ENCODE measurements at places on chromosomes 7 and 10.

DNA sequence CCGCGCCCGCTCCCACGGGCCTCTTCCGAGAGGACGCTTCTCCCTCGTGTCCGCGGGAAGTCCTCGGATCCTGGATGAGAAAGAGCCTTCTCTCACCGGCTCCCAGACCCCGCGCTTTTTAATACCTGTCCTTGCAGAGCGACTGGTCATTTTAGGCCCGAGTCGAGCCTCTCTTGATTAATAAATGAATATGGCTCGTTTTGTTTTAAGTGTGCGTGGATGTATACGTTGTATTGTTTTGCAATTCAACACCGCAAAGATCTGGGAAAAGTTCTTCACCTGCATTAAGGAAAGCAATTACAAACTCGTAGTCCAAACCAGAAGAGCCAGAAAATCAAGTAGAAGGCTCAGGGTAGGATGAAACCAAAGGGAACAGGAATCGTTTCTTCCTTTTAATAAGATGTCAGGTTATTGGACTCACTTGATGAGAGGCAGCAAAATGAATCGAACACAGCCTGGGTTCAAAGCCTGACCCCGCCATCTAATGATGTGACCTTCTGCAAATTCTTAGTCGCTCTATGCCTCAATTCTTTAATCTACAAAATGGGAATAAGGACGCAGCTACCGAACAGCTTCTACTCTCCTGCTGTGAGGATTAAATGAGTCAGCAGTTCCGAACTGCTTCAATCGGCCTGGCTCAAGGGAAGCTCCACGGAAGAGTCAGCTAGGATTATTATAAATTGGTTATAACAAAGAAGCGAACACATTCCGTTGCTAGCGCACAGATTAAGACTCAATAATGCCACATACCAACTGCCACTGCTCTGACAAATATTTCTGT is 277.8 kb upstream of the NEBL start:
- peak; percentile 34 for DNase-seq

- DNase-seq = no peak
Observed at GRCh38 chr10:48480397-48481374, 124.2 kb downstream of the ARHGAP22 start.

DNA sequence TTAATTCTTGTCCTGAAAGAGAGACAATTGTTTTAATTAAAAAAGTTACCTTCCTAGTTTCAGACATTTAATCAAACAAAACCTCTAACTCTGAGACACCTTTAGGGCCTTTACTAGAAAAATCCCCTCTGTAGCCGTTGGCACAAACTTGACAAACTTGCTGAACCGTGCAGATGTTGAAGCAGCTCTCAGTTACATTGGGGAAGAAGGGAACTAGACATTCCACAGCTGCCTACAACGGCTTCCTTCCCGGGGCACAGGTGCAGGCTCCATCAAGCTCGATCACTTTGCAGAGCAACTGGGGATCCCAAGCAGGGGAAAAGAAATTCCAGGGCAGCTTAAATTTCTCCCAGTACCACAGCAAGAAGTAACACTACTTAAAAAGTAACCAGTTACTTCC is 141.3 kb downstream of the SKAP2 start:
- peak; percentile 39 for DNase-seq

- DNase-seq = no peak
Observed at GRCh38 chr7:35386816-35387706, 133.2 kb upstream of the TBX20 start.

- DNase-seq = no peak
Observed at GRCh38 chr7:117194445-117194844, 128.4 kb downstream of the WNT2 start.

- DNase-seq = no peak
Observed at GRCh38 chr7:64872351-64873154, 30.5 kb upstream of the ZNF273 start.

DNA sequence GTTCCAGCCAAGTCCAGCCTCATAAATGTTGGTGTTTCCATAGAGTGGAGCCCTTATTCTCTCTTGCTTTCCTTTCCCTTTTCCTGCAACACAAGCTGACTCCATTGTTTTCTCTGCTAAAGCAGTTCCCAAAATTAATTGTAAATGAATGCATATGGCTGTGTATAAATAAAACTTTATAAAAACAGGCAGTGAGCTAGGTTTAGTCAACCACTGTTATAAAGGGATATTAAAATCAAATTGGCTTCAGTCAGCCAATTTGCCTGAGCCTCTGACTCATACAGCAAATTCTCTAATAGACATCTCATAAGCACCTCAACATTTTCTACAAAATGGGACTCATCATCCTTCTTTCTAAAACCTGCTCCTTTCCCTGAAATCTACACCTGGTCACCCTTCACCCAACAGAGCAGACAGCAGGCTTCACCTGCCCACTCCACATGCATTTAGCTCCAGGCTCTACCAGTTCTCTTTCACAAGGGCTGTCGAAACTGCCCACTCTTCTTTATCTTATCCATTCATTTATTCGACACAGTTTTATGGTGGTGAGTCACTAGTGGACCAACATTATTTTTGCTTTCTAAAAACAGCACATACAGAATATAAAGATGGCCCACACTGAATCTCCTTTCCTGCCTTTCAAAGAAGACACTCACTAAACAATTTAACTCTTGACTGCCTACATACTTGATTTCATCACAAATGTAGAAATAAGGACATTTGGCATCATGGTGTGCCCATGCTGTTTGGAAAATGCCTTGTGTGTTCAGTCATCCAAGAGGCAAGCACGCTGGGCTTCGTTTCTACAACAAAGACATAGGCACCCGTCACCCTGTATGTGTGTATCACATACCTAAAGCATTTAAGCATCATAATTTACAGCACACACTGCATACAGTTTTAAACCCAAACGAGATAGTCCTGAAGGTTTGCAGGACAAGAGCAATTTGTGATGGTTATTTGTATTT is 74.6 kb upstream of the C7orf33 start:
- no peak for DNase-seq

GRCh38 chr10:71381611-71382010 is 15.1 kb upstream of the CDH23 start:
- no peak for DNase-seq

DNA sequence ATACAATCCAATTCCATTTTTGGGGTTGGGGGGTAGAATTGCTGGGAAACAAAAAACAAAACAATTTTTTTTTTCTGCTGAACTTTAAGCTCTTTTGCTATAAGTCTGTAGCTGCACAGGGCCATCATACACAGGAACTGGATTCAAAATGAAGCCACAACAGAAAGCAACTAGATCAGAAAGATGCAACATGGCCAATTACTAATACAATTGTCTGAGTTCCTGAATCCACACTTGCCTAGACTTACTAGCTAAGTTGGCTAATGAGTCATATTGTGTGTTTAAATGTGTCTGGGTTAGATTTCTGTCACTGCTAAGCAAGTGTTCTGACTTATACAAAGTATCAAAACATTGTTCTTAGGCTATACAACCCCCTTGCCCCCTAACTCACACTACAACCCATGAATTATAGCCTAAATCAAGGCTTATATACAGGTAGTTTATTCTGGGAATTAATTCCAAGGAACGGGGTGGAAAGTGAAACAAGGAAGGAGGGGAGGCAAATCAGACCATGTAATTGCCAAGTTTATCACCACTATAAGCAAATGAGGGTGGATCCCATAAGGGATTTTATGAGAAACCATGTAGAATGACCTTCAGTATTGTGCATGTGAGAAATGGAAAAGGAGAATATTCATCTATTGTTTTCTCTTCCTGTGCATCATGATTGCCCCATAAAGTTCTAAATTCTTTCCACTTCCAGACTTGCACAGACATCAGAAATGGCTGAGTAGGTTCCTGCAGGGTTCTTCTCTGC is 337.9 kb upstream of the SORCS1 start:
- peak; percentile 3 for DNase-seq

- peak; percentile 47 for DNase-seq
Observed at GRCh38 chr7:68783684-68784083, 814.6 kb upstream of the AUTS2 start.

- no peak for DNase-seq
Observed at GRCh38 chr7:19508821-19509220, 200.0 kb downstream of the POLR1F start.

GRCh38 chr7:2129323-2130095 is 103.2 kb downstream of the MAD1L1 start:
- DNase-seq = no peak

DNA sequence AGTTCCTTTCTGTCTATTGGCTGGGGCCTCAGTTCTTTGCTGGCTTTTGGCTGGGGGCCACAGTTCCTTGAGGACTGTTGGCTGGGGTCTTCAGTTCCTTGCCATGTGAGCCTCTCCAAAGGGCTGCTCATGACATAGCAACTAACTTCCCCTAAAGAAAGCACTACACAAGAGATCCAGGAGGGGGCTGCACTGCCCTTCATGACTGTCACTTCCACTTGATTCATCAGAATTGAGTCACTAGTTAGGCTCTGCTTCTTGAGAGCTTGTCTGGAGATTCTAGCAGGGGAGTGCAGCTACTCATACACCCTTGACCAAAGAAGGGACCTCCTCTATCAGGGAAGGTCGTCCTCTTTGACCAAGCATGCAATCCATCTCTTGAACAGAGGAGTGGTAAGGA is 38.0 kb upstream of the MKX start:
- DNase-seq = peak; percentile 82

DNA sequence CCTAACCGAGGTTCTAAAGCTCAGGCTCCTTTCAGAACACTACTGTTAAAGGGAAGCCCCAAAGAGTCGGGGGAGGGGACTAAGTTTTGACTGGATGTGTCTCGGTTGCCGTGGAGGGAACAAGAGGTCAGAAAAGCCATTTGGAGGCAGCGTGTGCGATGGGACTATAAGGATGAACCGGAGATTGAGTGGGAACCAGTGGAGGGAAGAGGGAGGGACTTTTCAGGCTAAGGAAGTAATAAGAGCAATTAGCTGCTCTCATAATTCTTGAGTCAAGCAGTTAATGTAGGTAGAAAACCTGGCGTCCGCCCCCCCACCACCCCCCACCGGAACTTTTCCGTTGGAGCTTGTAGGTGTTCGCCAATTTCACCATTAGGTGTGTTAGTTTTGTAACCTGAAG is 491 bp upstream of the AKAP9 start:
- DNase-seq = peak; percentile 42

GRCh38 chr7:121313793-121314676 is 14.8 kb upstream of the WNT16 start:
- peak; percentile 64 for DNase-seq

GRCh38 chr10:18217577-18217976 is 77.4 kb downstream of the CACNB2 start:
- DNase-seq = no peak

DNA sequence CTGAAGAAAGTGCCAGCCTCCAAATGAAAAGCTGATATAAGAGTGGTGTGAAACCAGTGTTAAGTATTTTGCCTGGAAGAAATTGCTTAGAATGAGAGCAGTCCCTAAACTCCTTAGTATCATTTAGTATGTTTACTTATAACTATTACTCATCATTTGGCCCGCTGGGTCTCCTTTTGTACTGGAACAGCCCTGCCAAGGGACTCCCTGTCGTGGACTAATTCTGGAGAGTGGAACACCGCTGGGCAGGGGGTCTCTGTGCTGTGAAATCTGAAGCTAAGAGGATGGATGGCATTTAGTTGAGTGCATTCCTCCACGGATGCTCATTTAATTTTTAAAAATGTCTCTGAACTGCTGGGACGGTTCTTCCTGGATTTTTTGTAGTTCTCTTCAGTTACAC is 889.9 kb upstream of the C7orf33 start:
- DNase-seq = no peak
